ENCODE measurements at places on chromosomes 5 and 9.

DNA sequence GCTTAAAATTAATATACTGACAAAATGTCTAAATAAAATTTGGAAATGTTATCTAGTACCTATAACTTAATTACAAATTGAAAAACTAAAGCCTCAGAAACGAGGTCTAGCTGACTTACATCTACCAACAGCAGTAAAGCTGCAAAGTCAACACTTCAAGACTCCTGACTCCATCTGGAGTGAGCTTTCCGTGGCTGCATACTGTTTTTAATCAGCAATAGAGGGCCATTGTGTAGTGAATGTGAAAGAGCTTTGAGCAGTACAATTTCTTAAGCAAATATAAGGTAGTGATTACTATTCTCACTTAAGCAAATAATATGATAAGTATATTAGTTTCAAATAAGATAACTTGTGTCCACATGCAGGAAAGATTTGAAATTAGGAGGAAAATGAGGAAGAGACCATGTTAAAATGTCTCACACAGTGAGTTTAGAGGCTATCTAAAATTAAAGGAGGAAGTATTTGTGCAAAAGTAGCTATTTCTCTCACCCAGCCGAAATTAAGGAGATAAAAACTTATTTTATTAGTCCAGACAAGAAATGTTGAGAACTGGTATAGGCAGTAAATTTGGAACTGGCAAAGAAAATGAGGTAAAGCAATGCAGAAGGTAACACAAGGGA, 6.4 kb downstream of the SPINK6 start:
- DNase-seq, result no peak

- DNase-seq, result peak; percentile 95
These were observed 45.4 kb downstream of the RAB14 start for GRCh38 chr9:121156263-121156731.

GRCh38 chr5:142888469-142889085, 118.4 kb downstream of the ARHGAP26 start:
- peak; percentile 60 for DNase-seq

DNA sequence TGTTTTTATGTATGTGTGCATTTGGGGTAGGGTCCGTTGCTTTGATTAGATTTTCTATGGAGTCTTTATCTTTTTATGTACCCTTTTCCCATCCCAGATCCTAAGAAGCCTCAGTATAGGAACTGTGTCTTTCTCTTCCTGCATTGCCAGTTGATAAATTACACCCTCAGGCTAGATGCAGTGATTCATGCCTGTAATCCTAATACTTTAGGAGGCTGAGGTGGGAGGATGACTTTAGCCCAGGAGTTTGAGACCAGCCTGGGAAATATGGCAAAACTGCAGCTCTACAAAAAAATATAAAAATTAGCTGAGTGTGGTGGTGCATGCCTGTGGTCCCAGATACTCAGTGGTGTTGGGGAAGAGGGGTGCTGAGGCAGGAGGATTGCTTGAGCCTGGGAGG, 40.2 kb downstream of the NLN start:
- no peak for DNase-seq

Measured in fibroblast of skin of abdomen (primary cell).